ENCODE measurements at places on chromosomes 7 and 10.

- DNase-seq: no peak
Observed at GRCh38 chr10:24569828-24570657, 153.6 kb downstream of the ARHGAP21 start.

DNA sequence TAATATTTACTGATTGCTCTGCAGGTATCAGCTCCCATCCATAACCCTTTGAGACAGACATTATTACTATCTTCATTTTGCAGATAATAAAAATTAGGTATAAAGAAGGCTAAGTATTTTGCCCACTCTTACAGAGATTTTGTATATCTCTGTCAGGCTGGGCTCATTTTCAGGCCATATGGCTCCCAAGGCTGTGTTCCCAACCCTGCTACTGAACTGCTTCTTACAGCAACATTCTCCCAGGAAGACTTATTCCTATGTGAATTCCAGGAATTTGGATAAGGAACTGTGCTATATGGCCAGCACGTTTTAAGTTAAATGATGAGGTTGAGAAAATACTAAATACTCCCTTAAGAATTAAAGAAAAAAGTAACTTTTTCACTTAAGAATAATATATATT, 1.9 kb upstream of the TMEM106B start:
- DNase-seq: no peak

DNA sequence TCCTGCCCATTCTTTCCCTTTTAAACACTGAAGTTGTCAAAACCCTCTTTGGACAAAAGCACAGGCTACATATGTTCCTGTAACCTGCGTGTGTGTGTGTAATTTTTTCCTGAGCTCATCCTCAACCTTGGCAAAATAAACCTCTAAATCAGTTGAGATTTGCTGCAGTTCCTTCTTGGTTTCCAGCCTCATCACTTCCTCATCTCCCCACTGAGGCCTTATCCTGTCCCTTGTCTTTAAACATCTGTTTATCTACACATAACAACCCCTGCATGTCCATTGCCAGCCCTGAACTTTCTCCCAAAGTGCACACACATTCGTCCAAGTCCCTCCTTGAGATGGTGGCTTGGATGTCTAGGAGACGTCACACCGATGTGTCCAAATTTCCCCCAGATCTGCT, 35.5 kb downstream of the LYZL2 start:
- DNase-seq: no peak

GRCh38 chr10:104056619-104057273, 28.9 kb downstream of the COL17A1 start:
- no peak for DNase-seq

GRCh38 chr10:124403548-124403947, 15.2 kb downstream of the OAT start:
- DNase-seq: peak; percentile 66

- no peak for DNase-seq
Observed at GRCh38 chr7:121406944-121407343, 10.8 kb upstream of the FAM3C start.

GRCh38 chr7:128399991-128400390, 9.8 kb downstream of the IMPDH1 start:
- DNase-seq: no peak

DNA sequence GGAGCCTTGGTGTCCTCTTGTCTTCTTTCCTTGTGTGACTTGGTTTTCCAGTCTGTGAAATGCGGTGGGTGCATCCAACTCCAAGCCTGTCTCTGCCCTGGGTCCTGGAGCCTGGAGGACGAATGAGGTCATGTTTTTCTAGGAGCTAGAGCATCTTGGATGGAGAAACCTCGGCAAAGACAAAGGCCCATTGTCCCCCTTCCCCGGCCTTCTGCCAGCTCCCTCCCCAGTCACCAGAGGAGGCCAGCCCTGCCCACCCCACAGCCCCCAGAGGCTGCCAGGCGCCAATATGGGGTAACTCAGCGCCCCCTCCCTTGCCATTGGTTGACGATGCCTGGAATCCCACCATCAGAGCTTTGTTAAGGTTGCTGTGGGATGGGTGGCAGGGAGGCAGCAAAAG, 40.4 kb downstream of the KCTD7 start:
- DNase-seq: no peak

- DNase-seq: no peak
Observed at GRCh38 chr7:28314841-28315240, 97.5 kb upstream of the CREB5 start.

GRCh38 chr10:110806335-110806734, 65.4 kb upstream of the PDCD4 start:
- no peak for DNase-seq

GRCh38 chr7:28958235-28958979, at the start of gene TRIL:
Gene TRIL, minus strand, starts transcription at chr7:28958330. Its CDS starts 284 bp downstream, at chr7:28958046.
- DNase-seq: no peak

GRCh38 chr10:125355657-125356056, 195.3 kb upstream of the CTBP2 start:
- no peak for DNase-seq

- no peak for DNase-seq
Observed at GRCh38 chr7:107370816-107371215, 99.0 kb upstream of the GPR22 start.

DNA sequence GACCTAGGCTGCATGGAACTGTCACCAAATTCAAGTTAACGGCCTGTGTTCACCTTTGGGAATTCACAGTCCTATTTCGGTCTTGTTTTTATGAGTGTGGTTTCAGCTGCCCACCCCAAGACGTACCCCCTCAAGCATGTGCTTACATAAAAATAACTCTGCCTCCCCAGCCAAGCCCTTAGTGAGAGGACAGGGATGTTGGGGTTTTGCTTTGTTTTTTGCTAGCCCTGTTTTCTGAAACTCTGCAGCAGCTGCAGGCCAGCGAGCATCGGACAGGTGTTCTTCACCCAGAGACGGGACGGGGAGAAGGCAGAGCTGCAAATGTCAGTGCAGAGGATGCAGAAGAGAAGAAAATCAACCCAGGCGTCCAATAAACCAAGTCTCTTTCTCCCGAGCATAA, 13.5 kb downstream of the CHST15 start:
- no peak for DNase-seq

GRCh38 chr7:39240864-39241263, 263.2 kb downstream of the POU6F2 start:
- DNase-seq: no peak

- DNase-seq: no peak
Observed at GRCh38 chr7:94047956-94048355, 43.8 kb upstream of the BET1 start.

DNA sequence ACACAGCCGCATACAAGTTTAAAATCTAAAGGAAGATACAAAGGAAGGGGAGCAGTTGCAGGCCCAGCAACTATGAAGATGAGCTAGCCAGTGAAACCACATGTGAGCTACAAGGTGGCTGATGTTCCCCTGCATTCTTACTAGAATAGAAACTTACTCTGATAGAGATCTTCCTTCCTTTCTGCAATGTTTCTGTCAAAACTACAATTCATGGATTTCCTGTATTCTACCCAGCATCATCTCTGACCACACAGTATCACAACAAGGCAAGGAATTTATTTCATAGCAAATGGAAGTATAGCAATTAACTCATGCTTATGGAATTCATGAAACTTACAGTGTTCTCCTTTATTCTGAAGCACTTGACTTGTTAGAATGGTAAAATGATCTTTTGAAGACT, 68.7 kb upstream of the AASS start:
- no peak for DNase-seq

DNA sequence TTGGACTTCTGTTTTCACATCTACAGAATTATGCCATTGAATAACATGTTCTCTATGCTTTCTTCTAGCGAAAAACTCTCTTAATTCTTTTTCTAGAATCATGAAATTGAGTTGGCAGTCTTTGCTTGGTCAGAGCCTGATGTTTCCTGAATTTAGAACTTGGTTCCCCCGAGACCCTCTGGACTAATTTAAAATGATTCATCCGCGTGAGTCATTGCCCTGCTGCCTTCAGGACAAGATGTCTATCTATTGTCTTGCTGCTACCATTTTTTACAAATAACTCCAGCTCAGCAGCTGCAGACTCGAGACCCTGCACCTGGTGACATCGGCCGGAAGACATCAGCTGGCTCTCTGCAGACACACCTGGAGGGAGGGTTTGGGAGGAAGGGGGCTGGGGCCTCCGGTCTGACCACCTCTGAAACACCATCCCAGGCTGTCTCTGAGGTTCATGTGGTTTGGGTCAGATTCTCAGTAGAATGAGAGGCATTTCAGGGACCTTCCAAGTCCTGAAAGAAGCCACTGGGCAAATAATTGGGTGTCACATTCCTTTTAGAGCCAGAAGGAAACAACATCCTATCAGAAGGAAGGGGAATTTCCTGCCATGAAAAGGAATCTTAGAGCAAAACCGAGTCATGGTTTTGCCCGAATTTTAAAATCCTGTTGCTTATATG, 20.9 kb upstream of the KLF6 start:
- peak; percentile 56 for DNase-seq

GRCh38 chr7:46024263-46024916, 103.3 kb upstream of the IGFBP3 start:
- no peak for DNase-seq

DNA sequence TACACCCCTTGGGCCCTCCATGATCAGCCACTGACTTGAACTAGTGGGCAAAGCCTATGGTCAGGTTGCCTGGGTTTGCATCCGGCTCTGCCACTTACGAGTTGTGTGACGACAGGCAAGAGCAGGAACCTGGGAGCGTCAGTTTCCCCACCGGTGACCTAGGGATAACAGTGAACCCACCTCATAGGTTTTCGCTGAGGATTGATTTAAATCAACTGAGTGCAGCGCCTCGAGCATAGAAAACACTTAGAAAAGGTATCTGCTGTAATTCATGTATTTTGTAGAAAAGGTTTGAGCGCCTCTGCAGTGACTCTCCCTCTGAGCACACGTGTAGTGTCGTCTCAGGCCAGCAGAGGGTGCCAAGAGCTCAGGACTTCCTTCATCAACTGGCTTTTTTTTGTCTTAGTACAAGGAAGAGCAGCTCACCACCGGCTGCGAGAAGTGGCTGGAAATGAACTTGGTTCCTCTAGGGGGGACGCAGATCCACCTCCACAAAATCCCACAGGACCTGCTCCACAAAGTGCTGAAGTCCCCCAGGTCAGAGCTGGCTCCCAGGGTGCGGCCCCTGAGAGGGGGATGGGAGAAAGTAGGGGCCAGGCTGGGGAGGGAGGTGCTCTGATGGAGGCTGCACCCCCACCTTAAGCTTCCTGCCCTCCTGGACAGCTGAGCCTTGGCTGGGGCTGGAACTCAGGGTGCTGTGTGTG, 27.7 kb downstream of the BTBD16 start:
- DNase-seq: peak; percentile 57

- DNase-seq: no peak
Observed at GRCh38 chr10:129766611-129767550, 197.2 kb downstream of the EBF3 start.

DNA sequence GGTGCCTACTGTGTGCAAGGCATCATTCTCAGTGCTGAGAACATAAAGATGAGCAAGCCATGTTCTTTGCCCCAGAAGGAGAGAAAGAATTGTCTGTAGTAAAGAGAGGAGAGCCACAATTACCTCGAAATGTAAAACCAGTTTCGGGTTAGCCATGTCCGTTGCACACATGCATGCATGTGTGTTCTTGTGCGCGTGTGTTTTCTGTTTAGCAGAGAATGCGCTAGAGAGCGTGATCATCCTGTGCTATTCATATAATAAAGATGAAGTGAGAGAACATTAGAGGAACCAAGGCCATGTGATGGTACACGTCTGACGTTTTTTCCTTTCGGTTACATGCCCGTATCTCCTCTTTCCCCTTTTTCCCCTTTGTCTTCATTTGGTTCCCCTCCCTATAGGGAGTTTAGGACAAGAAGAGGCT, 158.2 kb downstream of the CELF2 start:
- no peak for DNase-seq

DNA sequence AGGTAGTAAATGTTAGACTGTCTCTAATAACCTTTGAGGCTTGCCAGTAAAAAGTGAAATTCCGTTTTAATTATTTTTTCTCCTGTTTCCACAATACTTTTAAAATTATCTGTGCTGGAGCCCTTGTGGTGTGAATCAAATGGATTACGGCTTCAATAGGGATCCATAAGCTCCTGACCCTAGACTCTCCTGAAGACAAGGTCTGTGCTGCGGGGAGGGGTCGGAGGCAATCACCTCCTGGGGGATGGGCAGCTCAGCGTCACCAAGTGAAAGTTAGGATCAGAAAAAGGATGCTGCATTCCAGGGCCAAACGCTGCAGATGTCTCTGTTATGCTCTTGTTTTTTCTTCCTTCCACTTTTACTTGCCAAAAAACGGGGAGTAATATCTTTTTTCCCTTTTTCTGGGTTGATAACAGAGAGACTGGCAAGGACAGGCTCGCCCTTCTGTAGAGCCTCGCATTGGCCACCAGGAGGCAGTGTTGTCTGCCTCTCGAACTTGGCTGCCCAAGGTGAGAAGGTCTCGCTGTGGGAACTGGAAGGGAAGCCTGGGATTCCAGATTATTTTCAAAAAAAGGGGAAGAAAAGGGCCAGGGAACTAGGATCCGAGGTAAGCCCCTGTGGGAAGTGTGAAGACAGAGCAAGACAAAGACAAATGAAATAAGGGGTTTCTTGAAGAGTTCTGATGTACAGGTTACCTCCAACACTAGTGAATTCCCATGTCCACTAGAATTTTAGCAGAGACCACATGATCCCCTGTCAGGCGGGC, 621.9 kb downstream of the ACTR3B start:
- peak; percentile 9 for DNase-seq

GRCh38 chr7:84624527-84624926, 429.9 kb upstream of the SEMA3A start:
- no peak for DNase-seq

GRCh38 chr10:7410862-7411670, at the start of gene SFMBT2:
Gene SFMBT2, minus strand, starts transcription at chr10:7411034. Its CDS starts 29,136 bp downstream, at chr10:7381898.
- peak; percentile 15 for DNase-seq

GRCh38 chr10:124522933-124523871, 61.6 kb downstream of the LHPP start:
- DNase-seq: peak; percentile 67
